ENCODE measurements at places on chromosomes 1 and 21.
A peak's percentile ranks its signal among the peaks of the same experiment; 100 is the strongest.

DNA sequence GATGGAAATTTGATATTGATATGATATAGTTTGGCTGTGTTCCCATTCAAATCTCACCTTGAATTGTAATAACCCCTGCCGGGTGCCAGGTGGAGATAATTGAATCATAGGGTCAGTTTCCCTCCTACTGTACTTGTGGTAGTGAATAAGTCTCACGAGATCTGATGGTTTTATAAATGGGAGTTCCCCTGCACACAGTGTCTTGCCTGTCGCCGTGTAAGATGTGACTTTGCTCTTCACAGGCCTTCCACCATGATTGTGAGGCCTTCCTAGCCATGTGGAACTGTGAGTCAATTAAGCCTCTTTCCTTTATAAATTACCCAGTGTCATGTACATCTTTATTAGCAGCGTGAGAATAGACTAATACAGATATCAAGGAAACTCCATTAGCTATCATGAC, 74.6 kb downstream of the MAP3K7CL start:
- DNase-seq, result no peak

DNA sequence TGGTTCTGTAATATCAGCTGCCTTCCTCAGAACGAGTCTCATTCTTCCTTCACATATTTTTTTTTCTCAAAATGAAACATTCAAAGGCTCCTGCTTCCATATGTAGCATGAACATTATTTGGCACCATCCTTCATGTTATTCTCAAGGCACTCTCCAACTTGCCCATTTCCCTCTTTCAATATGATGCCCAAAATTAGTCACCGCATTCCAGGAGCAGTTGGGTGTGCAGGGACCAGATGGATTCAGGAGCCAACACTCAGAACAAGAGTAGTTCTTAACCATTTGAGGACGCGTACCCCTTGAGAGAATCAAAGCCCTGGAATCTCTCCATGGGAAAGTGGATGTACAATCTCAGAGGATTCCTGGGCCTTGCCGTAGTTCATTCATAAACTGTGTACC, 50.3 kb downstream of the KCNK1 start:
- no peak for DNase-seq

DNA sequence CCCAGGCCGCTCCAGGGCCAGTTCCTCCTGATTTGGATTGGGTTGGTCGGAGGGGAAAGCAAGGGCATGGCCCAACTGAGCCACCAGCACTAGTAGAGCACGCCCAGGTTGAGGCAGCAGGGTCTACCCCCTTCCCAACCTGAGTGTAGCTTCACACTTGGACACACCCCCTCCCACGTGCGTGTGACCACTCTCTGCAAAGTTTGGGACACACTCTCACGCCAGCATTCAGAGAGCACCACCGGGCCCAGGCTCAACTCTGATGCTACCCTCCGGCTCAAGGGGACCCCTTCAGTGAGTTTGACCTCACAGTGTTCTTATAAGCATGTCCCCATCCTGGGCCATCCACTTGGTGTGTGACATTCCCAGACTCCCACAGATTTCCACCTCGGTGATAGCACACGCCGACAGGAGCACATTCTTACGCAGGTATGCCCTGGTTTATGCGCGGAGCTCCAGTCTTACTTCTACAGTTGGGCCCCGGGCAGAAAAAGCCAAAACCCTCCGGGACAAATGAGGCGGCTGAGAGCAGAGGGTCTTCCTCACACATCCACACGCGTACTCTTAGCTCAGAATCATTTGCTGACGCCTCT, 3.0 kb upstream of the DMRTA2 start:
- no peak for DNase-seq

DNA sequence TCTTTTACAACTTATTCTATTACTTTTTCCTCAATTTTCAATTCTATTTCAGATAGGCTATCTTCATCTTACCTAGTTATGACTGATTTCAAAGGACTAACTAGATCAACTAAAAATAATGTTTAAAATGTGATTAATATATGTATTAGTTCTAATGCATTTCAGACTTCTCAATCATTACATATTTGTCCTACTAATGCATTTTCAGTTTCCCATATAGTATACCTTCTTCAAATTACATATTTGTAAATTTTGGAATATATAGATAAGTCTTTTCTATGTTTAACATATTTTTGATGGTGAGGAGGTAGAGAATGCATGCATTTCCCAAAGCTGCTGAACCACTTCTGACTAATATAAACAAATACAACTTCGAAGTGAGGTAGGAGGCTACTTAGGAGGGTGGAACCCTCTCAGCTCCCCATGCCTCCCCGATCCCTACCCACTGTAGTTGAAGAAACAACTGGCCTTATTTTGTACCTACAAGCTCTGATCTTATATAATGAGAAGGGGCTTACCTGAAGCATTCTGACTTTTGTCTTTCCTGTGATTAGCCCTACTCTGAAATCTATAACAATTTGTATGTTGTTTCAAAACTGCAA, 1.7 kb downstream of the TRMT1L start:
- no peak for DNase-seq

DNA sequence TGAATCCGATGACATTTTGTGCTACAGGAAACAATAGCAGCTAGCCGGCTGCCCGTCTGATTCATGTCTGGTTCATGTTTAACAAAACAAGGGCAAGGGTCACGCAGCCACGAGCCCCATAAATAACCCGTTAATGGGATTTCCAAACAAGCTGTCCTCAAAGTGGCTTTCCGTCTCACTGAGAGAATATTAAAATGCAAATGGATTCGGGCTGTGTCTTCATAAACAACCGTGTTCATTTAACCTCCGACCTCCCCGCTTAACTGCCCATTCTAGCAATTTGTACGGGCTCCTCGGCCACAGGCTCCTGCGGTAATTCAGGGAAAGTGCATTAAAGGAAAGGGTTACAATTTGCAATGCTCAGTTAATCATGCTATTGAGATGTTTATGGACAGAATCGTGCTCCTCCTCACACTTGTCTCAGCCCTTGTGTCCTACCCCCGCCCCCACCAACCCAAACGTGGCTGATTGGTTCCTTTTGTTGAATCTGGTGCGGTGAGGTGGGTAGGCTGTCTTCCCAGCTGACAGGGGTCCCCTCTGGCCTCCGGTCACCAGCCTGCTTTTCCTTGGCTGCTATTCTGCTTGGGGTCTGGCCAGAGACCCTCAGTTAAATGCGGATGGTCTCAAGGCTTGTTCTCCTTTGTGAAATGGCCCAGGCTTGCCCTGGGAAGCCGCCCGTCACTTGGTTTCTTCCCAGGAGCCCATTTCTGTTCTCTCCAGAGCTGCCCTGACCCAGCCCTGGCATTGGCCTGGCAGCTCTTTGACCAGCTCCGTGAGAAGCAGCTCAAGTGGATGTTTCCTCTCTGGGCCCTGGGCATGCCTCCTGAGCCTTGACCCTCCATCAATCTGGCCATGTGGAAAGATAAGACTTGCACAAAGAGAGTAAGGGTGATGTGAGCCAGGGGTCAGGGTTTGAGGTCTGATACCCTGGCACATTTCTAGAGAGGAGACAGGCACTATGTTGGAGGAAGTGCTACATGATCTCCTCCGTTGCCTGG, 200.7 kb upstream of the POU3F1 start:
- DNase-seq, result no peak

DNA sequence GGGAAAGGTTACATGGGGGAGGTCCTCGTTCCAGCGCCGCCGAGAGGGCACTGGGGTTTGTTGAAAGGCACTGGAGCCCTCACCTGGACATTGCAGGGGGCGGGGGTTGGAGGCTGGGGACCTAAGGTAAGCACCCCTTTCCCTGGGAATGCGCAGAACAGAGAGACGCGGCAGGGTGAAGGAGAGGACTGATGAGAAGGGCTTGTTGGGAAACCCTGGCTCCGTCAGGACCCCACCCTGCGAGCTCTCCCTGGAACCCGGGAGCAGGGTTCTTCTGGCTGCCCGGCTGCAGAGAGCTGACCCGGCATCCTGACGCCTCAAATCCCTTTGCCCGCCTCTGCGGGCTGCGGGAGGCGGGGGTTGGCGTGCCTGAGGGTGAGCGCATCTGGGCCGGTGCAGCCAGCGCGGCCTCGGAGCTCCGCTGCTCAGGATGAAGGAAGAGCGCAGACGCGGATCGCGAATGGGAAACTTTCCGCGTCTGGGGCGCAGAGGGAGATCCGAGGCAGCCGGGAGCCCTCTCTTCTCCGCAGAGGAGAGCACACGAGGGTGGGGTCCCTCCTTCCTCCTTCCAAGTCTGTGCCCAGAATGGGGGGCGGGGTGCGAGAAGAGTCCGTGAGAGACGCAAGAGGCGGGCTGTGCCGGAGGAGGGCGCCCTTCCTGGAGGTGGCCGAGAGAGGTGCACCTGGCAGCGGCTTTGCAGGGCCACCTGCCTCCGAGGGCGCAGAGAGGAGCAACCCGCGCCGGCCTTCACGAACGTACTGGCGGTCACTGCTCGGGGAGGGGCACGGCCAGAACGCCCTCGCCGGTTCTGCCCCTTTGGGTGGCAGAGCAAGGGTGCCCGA, 2.4 kb downstream of the IGSF21 start:
- DNase-seq, result peak; percentile 54

Measured in NCI-H2107 (cell line).